ENCODE measurements at places on chromosomes 4 and X.

DNA sequence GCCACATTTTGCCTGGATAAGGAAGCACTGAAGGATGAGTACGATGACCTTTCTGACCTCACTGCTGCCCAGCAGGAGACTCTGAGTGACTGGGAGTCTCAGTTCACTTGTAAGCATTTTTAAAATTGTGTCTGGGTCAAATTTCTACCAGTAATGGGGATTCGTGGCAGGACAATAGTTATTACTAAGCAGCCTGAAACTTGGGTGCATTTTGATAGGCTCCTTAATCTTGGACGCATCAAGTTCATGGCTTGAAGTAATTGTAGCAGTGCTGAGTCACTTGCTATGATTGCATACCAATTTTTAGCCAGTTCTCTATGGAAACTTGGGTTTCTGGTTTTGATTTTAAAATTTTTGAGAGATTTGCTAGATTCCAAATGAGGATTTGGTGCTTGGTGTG is 4.3 kb downstream of the PGRMC1 start:
- DNase-seq: no peak

- no peak for DNase-seq
Measured at GRCh38 chrX:150257353-150258175, 105.6 kb upstream of the MAMLD1 start.

GRCh38 chrX:73481521-73481920 is 34.7 kb downstream of the CDX4 start:
- DNase-seq: no peak

DNA sequence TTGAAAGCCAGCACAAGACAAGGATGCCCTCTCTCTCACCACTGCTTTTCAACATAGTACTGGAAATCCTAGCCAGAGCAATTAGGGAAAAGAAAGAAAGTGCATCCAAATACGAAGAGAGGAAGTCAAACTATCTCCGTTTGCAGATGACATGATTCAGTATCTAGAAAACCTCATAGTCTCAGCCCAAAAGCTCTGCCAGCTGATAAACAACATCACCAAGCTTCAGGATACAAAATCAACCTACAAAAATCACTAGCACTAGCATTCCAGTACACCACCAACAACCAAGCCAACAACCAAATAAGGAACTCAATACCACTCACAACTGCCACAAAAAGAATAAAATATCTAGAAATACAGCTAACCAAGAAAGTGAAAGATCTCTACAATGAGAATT is 38.6 kb downstream of the COX7B2 start:
- no peak for DNase-seq

GRCh38 chr4:118839221-118839927 is 3.4 kb upstream of the SEC24D start:
- no peak for DNase-seq

DNA sequence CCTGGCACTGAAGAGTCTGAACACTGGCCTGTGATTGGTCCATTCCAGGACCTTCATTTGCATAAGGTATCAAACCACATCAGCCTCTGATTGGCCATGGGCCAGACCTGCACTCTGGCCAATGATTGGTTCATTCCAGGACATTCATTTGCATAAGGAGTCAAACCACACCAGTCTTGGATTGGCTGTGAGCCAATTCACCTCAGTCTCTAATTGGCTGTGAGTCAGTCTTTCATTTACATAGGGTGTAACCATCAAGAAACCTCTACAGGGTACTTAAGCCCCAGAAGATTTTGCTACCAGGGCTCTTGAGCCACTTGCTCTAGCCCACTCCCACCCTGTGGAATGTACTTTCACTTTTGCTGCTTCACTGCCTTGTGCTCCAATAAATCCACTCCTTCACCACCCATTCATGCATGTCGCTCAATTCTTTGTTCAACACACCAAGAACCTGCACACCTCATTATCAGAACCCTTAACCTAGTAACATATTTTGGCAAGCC is 14.2 kb upstream of the HERC5 start:
- DNase-seq: no peak

DNA sequence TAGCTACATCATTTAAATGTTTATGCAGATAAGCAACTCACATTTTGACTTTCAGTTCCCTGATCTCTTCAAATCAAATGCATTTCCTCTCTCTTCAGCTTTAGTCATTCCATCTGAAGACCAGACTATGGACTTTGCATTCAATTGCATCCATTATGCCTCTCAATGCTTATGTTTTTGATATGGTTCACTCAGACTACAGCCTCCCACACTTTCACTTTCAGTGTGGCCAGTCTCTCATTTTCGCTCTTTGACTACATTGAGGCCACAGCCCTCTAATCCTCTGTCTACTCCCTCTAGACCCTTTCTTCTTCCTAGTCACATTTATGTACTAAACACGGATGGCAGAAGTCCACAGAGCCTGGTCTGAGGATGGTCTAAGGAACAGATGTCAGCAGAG is 24.5 kb upstream of the VEGFC start:
- DNase-seq: no peak

GRCh38 chrX:150506486-150506885 is 61.9 kb upstream of the MTM1 start:
- no peak for DNase-seq

GRCh38 chrX:40700640-40701342 is 34.6 kb downstream of the MED14 start:
- no peak for DNase-seq

GRCh38 chr4:147780137-147780777 is 48.4 kb downstream of the ARHGAP10 start:
- no peak for DNase-seq

GRCh38 chrX:53223955-53224859 is 800 bp downstream of the KDM5C start:
- DNase-seq: no peak

DNA sequence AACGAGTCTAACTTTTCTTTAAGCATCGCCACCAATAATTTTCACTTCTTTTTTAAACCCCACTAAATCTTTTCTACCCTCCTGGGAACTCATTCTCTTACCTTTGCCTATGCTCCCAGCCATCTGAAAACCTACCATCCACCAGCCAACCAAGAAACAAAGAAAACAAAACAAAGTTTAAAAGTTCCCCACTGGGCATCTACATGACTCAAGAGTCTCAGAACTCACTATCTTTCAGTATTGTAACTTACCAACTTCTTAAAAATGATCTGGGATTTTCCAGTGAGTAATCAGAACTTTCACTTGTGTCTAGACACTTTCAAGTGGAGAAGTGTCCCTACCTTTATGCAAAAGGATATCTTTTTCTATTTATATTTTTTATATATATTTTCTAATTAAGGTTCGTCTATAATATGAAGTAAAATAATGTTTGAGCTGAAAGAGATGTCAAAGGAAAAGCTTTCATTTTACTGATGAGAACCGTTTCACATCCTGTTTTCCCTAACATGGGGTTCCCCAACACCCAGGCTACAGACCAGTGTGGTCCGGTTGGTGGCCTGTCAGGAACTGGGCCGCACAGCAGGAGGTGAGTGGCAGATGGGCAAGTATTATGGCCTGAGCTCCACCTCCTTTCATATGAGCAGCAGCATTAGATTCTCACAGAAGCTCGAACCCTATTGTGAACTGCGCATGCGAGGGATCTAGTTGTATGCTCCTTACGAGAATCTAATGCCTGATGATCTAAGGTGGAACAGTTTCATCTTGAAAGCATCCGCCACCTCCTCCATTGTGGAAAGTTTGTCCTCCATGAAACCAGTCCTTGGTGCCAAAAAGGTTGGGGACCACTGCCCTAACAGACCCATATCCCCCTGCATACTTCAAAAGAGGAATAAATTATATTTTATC is 9.8 kb upstream of the TIGD2 start:
- no peak for DNase-seq

Measured in spinal cord (tissue), 10 donors.